Hindlimb muscle (tissue), 1 donor: ENCODE measurements at places on chromosomes 1 and 21. TPM values are rescaled to one million over a fixed set of nuclear protein-coding genes. Genes with fewer than 3 reads are reported as not detected.

GRCh38 chr1:200311256-200311655 is 98.6 kb downstream of the ZNF281 start:
- no peak for DNase-seq

DNA sequence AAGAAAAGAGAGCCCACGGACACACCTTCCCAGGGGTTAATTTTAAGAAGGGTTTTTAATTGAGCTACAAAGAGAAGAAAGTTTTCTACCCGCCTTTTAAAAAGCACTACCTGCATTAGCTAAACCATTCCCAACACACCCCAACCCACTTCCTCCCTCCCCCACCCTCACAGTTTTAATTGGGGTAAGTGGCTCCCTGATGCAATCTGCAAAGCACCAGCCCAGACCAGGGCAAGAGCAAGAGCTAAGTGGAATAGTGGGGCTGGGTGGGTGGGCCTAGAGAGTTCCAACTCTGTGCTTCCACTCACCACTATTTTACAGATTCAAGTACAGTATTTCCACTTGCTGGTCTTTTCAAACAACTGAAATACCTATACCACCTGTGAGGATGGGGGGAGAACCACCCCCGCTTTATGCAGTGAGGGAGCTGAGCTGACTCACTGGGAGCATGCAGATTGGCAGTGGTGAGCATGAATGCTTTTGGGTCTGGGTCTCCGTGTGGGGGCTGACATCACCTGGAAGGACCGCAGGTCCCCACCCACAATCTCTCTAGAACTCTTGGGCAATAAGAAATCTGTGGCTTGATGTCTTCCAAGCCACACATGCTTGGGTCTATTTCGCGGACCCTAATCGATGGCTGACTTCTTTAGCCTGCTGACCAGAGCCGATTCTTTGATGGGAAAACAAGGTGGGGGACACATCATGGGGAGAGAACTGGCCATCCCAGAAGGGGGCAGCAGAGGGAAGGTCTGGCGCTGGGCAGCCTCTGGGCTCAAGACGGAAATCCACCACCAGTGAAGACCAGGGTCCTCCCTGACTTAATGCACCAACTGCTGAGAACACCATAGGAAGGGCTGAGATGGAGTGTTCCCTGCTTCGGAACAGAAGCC is 95.5 kb downstream of the SSBP3 start:
- no peak for DNase-seq

GRCh38 chr1:199948587-199949280 is 78.8 kb upstream of the NR5A2 start:
- DNase-seq = no peak

DNA sequence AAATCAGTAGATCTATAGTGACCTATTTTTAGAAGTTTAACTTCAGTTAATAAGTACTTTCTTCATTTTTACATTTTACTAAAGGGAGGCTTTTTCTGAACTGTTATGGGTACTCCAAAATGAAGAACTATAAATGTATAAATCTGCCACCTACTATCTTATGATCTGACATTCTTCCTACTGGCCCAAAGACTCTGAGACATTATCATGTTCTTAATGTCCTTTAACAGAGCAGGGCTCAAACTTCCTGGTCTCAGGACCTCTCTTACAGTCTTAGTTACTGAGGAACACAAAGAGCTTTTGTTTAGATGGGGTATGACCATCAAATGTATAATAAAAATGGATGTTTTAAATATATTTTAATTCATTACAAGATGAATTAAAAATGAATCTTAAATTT is 8.9 kb downstream of the TRIM33 start:
- DNase-seq = no peak

- peak; percentile 90 for DNase-seq
Observed at GRCh38 chr1:37946703-37947360, at the start of gene INPP5B. INPP5B (minus strand) TSS chr1:37947053; CDS start chr1:37946308, 745 bp downstream.

DNA sequence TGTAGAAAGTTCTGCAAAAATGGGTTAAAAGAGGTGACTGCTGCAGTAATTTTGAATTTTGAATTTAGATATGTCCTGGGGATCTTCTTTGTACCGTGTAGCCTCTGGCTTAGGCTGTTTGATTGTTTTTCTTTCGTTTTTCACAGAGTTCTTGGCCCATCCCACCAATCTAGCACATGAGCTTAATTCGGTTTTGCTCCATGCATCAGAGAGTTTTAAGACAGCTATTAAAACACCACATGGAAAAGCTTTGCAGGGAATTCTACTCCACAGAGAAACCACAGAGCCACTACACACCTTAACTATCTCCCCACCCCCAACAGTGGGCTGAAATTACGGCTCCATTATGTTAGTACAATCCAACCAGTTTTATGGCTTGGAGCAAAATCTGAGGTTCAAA is 25.5 kb downstream of the SPAG17 start:
- DNase-seq = no peak

DNA sequence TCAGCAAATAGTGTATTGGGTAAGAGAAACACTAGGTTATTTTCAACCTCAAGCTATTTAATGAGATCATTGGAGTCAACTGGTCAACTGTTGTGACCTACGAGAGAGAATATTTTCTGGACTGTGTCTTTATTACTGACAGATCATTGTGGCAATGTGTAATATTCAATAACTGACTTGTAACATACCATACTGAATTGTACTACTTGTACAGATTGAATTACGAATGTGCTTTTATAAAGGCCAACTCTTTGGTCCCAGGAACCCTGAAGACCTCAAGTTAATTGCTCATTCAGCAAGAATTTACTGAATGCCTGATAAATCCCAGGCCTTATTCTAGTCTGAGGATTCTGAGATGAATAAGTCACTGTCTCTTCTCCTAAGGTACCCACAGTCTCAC is 56.1 kb upstream of the CAMK1G start:
- DNase-seq = no peak

DNA sequence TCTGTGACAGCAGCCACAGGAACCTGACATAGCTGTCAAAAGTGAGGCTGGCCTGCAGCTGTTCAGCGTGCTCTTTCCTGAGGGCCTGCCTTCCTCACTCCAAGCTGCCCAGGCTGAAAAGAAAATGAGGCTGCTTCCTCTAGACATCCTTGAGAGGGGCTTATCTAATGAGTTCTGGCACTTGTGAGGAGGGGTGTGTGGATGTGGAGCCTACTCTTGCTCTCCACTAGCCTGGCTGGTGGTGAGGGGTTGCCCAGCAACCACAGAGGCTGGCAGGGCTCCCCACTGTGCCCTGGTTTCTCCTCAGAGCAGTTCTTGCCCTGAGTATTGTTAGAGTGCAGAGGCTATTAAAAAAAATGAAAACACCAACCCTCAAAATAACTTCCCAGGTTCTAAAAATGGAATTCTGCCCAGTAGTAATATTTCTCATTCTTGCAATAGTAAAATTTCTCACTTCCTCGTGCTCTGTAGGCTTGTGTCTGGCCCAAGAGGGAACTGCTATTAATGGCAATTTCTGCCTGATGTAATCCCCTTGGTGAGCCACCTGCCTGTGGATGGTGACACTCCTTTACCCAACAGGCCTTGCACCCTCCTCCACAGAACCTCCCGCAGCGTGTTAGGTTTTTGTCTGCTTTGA is 52.6 kb upstream of the EPS8L3 start:
- DNase-seq = no peak

DNA sequence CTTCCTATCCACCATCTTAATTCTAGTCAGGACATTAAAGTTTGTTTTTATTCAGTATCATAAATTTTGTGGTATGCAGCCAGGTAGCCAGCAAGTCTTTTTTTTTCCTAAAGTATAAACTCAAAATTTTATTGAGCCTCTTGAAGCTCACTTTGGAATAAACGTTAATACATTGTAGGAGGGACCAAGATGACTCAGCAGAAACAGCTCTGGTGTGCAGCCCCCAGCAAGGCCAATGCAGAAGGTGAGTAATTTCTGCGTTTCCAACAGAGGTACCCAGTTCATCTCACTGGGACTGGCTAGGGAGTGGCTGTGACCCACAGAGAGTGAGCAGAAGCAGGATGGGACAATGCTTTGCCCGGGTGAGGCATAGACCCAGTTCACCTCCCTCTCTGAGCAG is 9.7 kb upstream of the OR2M3 start:
- DNase-seq = no peak

GRCh38 chr1:13624526-13624925 is 40.9 kb downstream of the PDPN start:
- no peak for DNase-seq

DNA sequence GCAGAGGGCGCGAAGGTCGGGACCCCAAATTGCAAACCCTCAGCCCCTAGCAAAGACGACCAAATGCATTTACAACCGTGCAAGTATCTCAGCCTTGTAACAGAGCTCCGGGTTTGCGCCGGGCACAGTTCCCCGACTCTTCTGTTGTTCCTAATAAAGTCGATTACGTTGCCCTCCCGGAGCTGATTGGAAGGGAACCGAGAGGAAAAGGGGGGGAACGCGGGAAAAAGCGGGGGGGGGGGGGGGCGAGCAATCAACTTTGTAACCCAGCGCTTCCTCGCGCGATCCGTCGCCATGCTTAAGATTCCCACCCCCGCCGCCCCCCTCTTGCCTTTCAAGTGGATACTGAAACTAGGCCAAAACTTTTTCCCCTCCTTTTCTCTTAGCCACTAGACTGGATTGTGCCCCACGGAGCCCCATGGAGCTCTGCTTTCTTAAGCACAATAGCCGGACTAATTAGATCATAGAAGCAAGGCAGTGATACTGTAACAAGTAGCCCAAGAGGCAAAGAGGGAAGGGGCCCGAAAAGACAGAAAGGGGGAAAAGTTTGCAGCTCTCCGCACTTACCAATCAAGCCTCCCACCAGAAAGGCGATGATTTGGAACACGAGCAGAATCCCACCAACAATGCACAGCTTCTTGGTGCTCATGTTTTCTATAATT is 565 bp downstream of the WLS start:
- peak; percentile 82 for DNase-seq

DNA sequence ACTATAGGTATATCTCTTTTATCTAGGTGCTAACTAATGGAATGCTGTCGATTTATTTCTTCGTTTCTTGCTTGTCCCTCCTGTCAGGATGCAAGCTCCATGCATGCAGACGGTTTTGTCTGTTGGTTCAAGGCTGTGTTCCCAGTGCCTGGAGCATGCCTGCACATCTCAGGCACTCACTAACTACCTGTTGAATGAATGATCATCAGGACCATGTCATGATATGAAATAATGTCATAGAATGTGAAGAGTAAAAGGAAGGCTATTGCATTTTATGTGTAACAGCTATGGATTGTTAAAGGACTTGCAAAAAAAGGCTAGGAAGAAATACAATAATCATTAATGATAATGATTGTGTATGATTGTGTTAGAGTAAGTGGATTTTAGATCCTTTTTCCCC is 4.2 kb downstream of the GPR25 start:
- no peak for DNase-seq

DNA sequence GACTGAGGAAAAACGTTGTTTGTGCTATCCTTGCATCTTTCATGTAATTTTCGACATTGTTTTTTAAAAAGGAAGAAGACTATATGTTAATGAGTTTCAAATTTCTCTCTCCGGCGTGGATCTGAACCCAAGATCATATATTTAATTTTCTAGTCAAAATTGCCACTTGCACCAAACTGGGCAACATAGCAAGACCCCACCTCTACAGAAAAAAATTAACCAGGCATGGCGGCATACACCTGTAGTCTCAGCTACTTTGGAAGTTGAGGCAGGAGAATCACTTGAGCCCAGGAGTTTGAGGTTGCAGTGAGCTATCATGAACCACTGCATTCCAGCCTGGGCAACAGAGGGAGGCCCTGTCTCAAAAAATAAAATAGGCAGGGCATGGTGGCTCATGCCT is 16.5 kb upstream of the RABGAP1L start:
- DNase-seq = no peak

GRCh38 chr1:181092883-181093458 is 4.5 kb downstream of the IER5 start:
- DNase-seq = no peak

DNA sequence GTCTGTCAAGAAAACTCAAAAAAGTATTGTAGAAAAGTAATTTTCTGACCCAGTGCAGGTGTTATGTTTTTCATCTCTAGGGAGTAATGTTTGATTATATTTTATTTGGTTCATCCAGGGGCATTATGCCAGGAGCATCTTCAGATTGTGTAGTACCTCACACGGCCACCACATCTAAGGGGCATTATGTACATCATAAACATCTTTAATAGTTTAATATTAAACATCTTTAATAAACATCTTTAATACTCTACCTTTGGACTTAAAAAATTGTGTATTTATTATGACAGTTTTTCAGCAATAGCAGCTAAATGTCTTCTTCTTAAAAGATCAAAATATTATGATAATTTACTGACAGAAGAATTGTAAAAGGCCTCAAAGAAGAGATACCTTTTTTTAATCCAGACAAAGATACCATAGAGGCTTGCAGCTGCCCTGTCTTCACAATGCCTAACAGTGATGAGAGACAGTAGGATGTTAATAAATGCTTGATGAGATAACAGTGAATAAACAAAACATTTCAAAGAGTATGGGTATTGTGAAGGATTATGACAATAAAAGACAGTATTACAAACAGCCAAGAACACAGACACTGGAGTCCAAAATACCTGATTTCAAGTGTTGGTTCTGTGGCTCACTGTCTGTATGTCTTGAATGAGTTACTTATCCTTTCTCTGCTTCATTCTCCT is 240.9 kb upstream of the ADGRL2 start:
- DNase-seq = no peak

DNA sequence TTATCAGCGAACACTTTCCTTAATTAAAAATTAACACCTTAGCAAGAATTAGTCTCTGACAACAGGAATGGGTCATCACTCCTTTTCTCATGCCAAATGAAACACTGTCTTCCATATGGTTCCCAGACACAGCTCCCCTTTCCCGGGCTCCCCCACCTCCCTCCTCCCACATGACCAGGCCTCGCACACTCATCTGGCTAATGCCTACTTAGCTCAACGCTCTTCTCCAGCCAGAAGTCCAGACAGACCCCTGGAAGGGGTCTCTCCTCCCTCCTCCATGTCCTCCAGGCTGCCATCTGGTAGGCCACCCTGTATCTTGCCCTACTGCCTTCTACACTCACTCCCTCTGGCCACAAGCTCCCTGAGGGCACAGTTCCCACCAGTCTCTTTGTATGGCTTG is 39.9 kb downstream of the KCNC4 start:
- no peak for DNase-seq

DNA sequence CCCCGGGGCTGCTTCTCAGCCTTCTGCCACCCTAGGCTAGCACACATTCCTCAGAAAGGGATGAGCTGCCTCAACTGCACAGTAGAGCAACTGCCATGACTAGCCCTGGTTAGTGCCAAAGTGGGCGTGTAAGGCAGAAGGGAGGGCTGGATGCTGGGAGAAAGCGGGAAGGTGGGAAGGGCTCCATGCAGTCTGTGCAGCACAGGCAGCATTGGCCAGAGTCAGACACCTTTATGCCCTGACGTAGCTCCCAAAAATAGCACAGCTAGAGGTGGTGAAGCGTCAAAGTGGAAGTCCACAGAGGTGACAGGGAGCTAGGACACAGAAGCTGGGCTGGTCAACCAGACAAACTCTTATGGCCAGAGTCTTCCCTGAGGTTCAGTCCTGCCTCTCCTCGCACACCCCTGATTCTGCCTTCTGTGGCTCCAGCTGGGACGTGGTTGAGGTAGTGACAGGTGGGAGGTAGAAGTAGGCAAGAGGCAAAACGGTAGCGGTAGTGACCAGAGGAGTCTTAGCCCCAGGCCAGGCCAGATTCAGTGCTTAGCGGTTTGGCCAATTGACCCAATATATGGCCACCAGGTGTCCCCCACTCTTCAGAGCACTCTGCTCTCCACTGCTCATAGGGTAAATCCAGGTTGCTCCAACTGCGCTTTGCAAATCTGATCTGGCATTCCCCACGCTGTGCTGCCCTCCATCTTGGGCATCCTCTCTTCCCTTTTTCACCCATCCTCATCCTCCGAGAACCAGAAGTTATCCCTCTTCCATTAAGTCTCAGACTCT is 45.6 kb downstream of the DDX20 start:
- no peak for DNase-seq

Gene ARMH1
- 2.2 TPM for polyA plus RNA-seq

Gene SYT14
- polyA plus RNA-seq = 1.7 TPM

Gene CDK18
- polyA plus RNA-seq = 28.3 TPM

Gene KNCN
- not detected for polyA plus RNA-seq
